ENCODE measurements at places on chromosomes 16 and 17.

- DNase-seq, result no peak
These were observed 33.9 kb downstream of the TNFRSF13B start for GRCh38 chr17:16938031-16938430.

- DNase-seq, result no peak
These were observed 166.5 kb downstream of the STX8 start for GRCh38 chr17:9408868-9409829.

DNA sequence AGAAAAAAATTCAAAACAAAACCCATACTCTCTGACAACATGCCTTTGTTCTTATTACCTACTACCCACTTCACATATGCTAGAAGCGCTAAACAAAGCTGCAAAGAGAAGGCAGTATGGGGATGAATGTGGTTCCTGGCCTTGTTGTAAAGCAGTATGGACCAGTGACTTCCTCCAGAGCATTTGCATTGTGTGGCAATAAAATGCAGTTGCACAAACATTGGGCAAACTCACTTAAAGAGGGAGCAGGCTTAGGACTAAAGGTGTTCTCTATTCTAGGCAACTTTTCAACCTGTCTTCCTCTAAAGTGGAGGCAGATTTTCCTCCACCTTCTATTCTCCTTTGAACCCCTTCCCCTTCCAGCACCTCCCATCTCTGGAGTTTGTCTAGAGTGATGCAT lies 17.1 kb downstream of the TMIGD1 start:
- DNase-seq, result no peak

GRCh38 chr16:50313596-50314478 lies 47.5 kb downstream of the ADCY7 start:
- no peak for DNase-seq

DNA sequence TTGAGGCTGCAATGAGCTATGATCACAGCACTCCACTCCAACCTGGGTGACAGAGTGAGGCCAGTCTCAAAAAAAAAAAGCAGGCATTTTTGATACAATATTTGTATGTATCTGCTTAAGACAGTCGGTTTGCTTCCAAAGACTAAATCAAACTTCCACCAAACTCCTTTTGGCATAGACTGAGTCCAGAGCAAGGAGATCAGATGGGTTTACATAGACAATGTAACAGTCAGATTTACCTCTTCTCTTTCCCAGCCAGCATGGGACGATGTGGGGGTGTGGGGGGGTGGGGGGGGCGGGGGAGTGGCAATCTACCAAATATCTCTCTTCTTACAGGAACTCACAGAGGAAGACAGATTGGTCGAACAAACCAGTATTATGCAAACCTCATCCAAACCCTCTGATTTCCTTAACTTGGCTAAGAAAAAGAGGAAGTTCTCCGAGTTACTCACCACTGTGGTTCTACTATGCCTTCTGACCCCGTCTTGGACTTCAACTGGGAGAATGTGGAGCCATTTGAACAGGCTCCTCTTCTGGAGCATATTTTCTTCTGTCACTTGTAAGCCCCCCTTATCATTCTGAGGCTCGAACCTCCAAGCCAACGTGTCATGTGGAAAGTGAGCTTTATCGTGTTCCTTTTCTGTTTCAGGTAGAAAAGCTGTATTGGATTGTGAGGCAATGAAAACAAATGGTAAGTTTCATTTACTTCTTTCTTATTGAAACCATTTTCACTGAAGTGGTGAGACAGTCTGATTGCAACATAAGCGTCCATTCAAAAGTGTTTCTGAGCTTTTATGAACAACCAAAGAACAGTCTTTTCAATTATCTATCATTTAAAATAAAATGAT lies at the start of gene MILR1:
TSS of gene MILR1 (plus strand) at position 451 of the 848 bp plus-strand sequence. CDS start at position 505, 54 bp downstream.
- no peak for DNase-seq

GRCh38 chr17:41586863-41587495 lies at the start of gene KRT14:
TSS of gene KRT14 (minus strand) at chr17:41586895. CDS start at chr17:41586834, 61 bp downstream.
- no peak for DNase-seq

GRCh38 chr16:75922250-75922649 lies 196.0 kb upstream of the CPHXL start:
- DNase-seq, result no peak

- no peak for DNase-seq
These were observed 29.6 kb upstream of the HNF1B start for GRCh38 chr17:37774504-37774903.

All from endothelial cell (in vitro differentiated cells).